Hepatocyte (in vitro differentiated cells): ENCODE measurements at places on chromosomes 6 and 20. TPM values are rescaled to one million over a fixed set of nuclear protein-coding genes. Genes with fewer than 3 reads are reported as not detected.

DNA sequence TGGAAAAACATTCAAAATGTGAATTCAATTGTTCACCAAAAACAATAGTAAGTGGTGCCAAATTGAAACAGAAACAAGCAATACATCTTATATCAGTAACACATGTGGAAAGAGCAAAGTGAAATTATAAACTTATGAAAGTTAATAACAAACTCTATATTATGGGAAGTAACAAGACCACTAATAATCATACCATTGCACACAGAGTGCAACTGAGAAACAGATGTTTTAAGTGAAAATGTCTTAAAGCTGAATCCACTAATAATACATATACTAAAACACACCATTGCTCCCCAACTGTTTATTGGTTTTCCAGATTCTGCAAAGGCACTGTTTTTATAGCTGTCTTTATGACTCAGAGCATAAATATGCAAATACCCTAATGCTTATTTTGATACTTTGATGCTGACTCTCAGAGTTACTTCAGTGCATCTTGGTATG is 292.3 kb downstream of the RFPL4B start:
- no peaks in the 10 kb centered on the region for H3K36me3 ChIP-seq
- no peak overlapping the region for H3K4me3 ChIP-seq
- DNase-seq = no peak
- H3K4me1 ChIP-seq = no peaks in the 10 kb centered on the region
- H3K27ac ChIP-seq = no peak overlapping the region

GRCh38 chr6:6626187-6626586 is 37.7 kb downstream of the LY86 start:
- H3K27me3 ChIP-seq = peaks cover 8% of the 10 kb centered on the region
- no peaks in the 10 kb centered on the region for H3K36me3 ChIP-seq
- H3K27ac ChIP-seq = no peak overlapping the region

GRCh38 chr20:43987531-43987930 is 72.9 kb downstream of the TOX2 start:
- no peak overlapping the region for H3K4me3 ChIP-seq
- H3K27ac ChIP-seq = no peak overlapping the region
- no peaks in the 10 kb centered on the region for H3K27me3 ChIP-seq
- no peaks in the 10 kb centered on the region for H3K4me1 ChIP-seq
- H3K36me3 ChIP-seq = no peaks in the 10 kb centered on the region
- DNase-seq = no peak

- H3K4me1 ChIP-seq = no peaks in the 10 kb centered on the region
- H3K36me3 ChIP-seq = no peaks in the 10 kb centered on the region
- no peak overlapping the region for H3K4me3 ChIP-seq
- no peaks in the 10 kb centered on the region for H3K27me3 ChIP-seq
- DNase-seq = no peak
These were observed 330.0 kb downstream of the ZFAND3 start for GRCh38 chr6:38149531-38149930.

GRCh38 chr20:40279390-40279789 is 409.6 kb downstream of the MAFB start:
- H3K4me3 ChIP-seq = no peak overlapping the region
- H3K27ac ChIP-seq = no peak overlapping the region
- peak; percentile 32 for DNase-seq
- H3K4me1 ChIP-seq = peaks cover 3% of the 10 kb centered on the region
- H3K36me3 ChIP-seq = no peaks in the 10 kb centered on the region

DNA sequence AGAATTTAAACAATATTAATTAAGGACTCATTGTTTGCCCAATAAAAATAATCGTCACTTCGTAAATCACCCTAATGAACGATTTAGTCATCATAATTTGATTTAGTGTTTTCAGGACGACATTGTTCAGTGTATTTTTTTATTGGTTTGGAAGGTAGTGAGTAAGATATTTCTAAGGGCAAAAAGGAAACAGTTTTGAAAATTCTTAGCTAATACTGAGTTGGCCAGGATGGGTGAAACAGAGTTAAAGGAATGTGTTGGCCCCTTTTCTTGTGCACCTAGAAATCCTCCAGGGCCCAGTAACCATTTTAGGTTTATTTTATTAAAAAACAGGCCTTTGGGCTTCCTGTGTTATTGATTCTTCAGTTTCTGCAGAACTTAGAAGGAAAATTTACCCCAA is 25.3 kb downstream of the ANKS1A start:
- peaks cover 4% of the 10 kb centered on the region for H3K4me1 ChIP-seq
- H3K4me3 ChIP-seq = no peak overlapping the region
- no peaks in the 10 kb centered on the region for H3K27me3 ChIP-seq

- no peaks in the 10 kb centered on the region for H3K27me3 ChIP-seq
- no peaks in the 10 kb centered on the region for H3K4me1 ChIP-seq
- H3K4me3 ChIP-seq = no peak overlapping the region
- H3K36me3 ChIP-seq = no peaks in the 10 kb centered on the region
- no peak overlapping the region for H3K27ac ChIP-seq
These were observed 91.0 kb upstream of the RIPOR2 start for GRCh38 chr6:25026723-25027122.

GRCh38 chr20:37723668-37724067 is 29.8 kb downstream of the CTNNBL1 start:
- no peaks in the 10 kb centered on the region for H3K36me3 ChIP-seq
- no peak overlapping the region for H3K4me3 ChIP-seq
- no peak overlapping the region for H3K27ac ChIP-seq
- peaks cover 8% of the 10 kb centered on the region for H3K4me1 ChIP-seq

GRCh38 chr6:26118999-26119398 is 31.8 kb downstream of the HFE start:
- no peaks in the 10 kb centered on the region for H3K27me3 ChIP-seq
- H3K27ac ChIP-seq = no peak overlapping the region
- H3K4me1 ChIP-seq = no peaks in the 10 kb centered on the region
- no peak overlapping the region for H3K4me3 ChIP-seq
- H3K36me3 ChIP-seq = no peaks in the 10 kb centered on the region

DNA sequence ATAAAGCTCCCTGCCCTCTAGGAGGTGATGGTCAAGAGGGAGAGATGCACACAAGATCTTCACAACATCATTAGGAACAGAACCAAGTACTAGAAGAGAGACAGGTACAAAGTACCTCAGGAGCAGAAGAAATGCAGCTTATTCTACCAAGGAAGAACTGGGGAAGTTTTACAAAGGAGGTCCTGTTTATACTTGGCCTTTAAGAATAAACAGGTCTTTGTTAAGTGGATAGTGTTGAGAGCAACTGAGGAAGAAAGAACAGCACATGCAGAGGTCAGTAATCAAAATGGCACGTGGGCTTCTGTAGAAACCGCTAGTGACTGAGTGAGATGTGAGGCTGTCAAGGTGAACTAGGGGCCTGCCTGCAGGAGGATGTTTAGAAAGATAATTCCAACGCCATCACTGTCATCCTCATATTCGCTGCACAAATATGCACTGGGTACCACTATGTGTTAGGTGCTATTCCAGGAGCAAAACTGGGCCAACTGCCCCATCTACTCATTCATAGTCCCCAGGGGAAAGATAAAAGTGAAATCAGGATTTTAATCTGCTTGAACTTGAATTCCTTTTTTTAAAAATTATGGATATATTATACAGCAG is 61.1 kb downstream of the ID4 start:
- H3K27ac ChIP-seq = no peak overlapping the region
- no peak for DNase-seq
- no peak overlapping the region for H3K4me3 ChIP-seq
- H3K36me3 ChIP-seq = no peaks in the 10 kb centered on the region

DNA sequence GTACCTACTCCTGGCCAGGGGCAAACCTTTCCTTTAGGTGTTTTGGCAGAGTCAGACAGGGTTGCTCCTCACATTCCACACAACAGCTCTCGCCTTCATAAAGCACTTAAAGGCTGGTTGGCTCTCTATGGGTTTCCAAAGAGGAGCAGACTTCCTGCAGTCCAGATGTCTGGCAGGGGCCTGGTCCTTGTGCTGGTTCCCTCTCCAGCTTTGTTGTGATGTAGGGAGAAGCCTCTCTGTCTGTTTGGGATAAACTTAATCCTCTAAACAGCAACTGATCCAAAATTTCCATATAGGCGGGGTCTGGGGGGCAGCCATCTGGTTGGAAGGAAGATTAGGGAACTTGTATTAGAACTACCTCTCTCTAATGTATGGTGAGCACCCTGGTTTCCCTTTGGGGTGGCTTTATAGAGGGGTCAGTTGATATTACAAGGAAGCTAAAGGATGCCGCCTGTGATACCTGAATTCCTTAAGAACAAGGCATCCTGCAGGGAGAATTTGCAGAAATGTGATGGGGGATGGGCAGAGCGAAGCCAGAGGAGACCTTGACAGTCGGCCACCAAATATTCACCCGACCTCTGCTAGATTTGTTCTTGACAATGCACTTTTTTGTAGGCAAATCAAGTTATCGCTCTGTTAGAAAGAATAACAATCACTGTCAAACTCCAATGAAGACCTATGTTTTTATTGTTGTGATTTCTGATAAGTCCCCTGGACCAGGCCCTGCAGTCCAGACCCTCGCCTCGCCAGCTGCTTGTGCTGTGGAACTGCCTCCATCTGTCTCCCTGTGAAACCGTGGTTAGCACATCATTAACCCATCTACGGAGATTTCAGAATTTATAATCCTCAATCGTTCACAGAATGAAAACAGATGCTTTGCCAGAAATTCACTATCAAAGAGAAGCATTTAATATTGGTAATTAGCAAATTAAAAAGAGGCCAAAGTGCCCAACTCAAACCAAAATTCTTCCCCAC is 94.0 kb upstream of the RALGAPA2 start:
- H3K27ac ChIP-seq = no peak overlapping the region
- no peak for DNase-seq
- no peaks in the 10 kb centered on the region for H3K27me3 ChIP-seq
- no peak overlapping the region for H3K4me3 ChIP-seq
- H3K36me3 ChIP-seq = no peaks in the 10 kb centered on the region
- H3K4me1 ChIP-seq = no peaks in the 10 kb centered on the region

DNA sequence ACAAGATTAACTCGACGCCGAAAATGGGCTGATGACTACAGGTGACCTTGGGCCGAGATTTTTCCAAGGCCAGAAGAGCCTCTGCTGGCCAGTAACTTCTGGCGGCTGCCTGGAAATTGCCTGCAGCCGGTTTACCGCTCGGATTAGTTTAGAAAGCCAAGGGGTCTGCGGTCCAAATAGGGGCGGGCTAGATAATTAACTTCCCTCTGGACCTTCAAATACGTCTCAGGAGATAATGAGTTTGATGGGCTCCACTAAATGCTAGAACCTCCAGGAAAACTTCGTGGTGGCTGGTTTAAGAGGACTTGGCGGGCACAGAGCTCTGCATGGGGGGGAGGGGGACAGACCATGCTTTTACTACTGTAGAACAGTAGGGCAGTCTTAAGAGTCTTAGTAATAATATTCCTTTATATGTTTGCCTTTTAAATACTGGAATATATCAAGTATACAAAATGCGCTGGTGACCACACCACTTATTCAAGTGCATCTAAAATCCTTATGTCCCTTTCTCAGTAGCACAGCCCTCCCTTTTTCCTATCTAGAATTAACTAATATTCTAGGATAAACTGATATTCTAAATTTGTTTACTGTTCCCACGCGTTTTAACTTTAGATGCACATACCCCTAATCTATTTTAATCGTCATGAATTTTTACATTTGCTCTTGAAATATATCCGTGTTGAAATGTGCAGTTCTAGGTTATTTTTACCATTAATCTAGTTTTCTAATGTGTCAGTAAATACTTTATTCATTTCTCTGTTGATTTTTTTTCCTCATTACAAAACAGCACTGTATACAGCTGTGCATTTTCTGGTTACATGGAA is 107.5 kb upstream of the PRSS16 start:
- no peaks in the 10 kb centered on the region for H3K36me3 ChIP-seq
- H3K27me3 ChIP-seq = no peaks in the 10 kb centered on the region
- peaks cover 21% of the 10 kb centered on the region for H3K4me1 ChIP-seq
- peak; percentile 39 for DNase-seq
- peak overlapping the region; percentile 25 for H3K4me3 ChIP-seq

DNA sequence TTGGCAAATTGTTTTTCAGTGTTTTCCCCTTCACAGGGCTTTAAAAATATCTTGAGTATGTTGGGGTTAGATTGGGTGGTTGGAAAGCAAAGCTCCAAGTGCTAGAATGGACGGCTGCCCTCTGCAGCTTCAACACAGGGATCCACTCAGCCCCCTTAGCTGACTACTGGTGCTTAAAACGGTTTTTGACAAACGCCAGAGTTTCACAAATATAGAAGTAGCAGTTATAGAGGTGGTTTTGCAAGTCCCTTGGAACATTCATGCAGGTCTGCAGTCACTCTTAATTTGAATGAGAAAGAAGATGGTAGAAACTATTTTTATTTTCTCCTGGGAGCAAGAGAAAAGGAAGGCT is 175.9 kb downstream of the ARID1B start:
- H3K4me1 ChIP-seq = peaks cover 40% of the 10 kb centered on the region
- H3K27ac ChIP-seq = peak overlapping the region; percentile 47
- H3K36me3 ChIP-seq = no peaks in the 10 kb centered on the region
- H3K27me3 ChIP-seq = no peaks in the 10 kb centered on the region
- no peak overlapping the region for H3K4me3 ChIP-seq

DNA sequence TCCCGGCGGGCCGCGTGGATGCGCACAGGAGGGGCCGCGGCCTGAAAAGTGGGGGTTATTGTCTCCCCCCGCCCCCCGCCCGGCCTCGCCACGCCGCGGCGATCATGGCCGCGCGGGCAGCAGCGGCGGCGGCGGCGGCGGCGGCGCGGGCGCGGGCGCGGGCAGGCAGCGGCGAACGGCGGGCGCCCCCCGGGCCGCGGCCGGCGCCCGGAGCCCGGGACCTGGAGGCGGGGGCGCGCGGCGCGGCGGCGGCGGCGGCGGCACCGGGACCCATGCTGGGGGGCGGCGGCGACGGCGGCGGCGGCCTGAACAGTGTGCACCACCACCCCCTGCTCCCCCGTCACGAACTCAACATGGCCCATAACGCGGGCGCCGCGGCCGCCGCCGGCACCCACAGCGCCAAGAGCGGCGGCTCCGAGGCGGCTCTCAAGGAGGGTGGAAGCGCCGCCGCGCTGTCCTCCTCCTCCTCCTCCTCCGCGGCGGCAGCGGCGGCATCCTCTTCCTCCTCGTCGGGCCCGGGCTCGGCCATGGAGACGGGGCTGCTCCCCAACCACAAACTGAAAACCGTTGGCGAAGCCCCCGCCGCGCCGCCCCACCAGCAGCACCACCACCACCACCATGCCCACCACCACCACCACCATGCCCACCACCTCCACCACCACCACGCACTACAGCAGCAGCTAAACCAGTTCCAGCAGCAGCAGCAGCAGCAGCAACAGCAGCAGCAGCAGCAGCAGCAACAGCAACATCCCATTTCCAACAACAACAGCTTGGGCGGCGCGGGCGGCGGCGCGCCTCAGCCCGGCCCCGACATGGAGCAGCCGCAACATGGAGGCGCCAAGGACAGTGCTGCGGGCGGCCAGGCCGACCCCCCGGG is 637 bp downstream of the ARID1B start:
- no peaks in the 10 kb centered on the region for H3K27me3 ChIP-seq
- DNase-seq = peak; percentile 76
- no peaks in the 10 kb centered on the region for H3K36me3 ChIP-seq
- peak overlapping the region; percentile 99 for H3K27ac ChIP-seq

EFCAB8 gene
- total RNA-seq = 0.53 TPM in 1 of 2 replicates, not detected in the other

FHL5 gene
- 0.12 TPM in 1 of 2 replicates, not detected in the other for total RNA-seq

SNAI1 gene
- total RNA-seq = 2.9 and 3.0 TPM in 2 replicates

GPR6 gene
- not detected in 2 replicates for total RNA-seq

KHDC1L gene
- total RNA-seq = not detected in 2 replicates
